ENCODE measurements at places on chromosomes 2 and 18. TPM values are rescaled to one million over a fixed set of nuclear protein-coding genes. Genes with fewer than 3 reads are reported as not detected.

- DNase-seq, result no peak
Measured at GRCh38 chr2:63856303-63856603, 14.6 kb downstream of the UGP2 start.

GRCh38 chr2:45311559-45311958 is 299.5 kb downstream of the SRBD1 start:
- DNase-seq, result no peak

DNA sequence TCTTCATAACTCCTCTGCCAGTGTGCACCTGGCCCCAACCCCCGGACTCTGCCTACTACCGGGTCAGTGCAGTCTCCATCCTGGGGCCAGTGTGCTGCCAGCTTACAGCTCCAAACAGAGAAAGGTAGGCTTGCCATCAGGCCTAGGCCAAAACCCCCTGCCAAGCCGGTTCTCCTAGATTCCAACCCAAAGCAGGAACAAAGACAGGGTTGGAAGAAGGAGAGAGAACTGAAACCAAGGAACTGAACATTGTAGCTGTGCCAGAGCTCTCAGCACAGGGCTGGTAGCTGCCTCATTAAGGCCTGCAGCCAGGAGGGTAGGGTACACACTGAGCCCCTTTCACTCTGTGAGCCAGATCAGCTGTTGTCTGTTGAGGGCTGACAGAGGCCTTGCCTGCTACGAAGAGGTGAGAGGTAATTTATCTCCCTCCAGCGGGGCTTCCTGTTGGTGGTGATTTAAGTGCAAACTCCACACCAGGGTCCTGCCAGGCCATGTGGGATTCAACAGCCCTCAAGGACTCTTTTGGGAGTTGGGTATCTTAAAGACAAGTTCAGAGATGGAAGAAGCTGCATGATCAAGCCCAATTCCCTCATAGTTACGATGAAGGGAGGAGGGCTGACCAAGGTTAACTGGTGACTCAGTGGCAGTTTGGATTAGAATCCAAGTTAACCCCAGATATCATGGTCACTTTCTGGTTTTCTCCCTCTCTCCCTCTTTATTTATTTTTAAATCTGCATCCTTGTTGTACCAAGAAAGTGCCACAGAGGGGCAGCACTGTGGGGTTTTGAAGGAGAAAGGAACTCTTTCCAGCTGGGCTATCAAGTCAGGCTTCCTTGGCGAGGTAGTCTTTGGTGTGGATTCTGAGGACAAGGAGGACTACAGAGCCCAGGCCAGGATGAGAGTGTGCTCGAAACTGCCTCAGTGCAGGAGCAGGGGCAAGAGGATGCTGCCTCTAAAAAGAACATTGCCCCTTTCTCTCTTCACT is 48.1 kb downstream of the CYRIA start:
- DNase-seq, result no peak

SYT4 gene
- not detected for total RNA-seq

Data from cardiac septum (tissue), 1 donor.